T-helper 2 cell (primary cell): ENCODE measurements at places on chromosomes 4 and X.
A peak's percentile ranks its signal among the peaks of the same experiment; 100 is the strongest.

GRCh38 chr4:156974264-156974663 lies 2.7 kb upstream of the PDGFC start:
- DNase-seq, result no peak

DNA sequence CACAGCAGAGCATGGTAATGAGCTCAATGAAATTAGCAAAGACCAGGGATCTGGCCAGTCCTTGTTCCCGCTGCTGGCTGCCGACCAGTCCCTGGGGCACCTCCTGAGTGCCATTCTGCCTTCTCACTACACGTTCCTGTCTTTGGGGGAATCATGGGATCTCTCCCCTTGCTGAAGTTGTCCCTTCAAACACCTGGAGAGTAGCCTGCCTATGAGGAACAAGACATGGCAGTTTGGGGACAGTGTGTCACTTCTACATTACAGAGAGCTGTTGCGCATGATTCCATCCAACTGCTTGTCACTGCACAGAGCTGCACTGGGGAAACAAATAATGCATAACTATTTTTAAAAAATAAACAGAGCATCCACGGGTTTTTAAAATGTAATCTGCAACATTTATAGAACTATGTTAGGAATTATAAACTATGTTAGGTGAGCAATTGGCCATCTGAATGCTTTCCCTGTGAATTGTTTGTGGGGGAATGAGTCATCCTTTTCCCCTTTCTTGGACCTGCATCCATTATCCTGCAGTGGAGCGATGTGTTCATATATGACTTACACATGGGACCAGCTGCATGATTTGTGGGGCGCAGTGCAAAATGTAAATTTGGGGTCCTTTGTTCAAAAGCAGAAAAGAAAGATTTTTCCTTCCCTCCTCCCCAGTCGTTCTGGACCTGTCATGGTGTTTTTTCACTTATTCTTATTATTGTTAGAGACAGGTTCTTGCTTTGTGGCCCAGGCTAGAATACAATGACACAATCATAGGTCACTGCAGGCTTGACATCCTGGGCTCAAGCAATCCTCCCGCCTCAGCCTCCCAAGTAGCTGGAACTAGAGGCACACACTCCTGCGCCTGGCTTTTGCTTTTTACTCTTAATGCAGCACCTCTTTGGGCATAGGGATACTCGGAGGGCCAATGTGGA lies 115.0 kb upstream of the TBL1X start:
- DNase-seq, result no peak

GRCh38 chr4:37725718-37726117 lies 39.5 kb upstream of the RELL1 start:
- DNase-seq, result no peak

GRCh38 chrX:11427453-11428071 lies 134.3 kb downstream of the AMELX start:
- no peak for DNase-seq

GRCh38 chr4:72366601-72367000 lies 202.4 kb downstream of the ADAMTS3 start:
- no peak for DNase-seq

DNA sequence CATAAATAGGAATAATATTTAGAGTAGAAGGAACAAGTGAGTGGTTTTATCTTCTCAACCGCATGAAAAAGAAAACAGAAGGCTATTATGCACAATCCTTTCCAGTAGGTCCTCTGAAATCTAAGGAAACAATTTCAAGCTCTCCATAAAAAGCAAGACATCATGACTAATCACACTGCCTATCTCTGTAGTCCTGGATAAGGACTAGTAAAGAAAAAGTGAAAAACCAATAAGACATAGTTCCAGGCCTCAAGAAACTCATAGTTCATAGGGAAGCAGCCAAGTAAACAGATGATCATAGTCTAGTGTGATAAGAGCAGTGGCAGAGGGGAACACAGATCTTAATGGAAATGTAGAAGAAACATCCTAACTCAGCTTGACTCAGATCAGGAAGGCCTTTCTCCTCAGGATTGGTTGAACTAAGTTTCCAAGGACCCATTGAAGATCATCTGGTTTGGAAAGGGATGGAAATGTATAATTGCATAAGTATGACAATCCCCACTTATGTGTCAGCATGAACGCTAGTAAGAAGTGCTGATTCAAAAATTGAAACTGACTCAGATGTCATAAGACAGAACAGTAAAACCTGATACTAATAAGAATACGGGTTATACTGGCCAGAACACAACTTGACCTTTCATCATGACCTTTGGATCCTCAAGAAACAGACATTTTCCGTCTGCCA lies 155.3 kb downstream of the GRIA3 start:
- DNase-seq, result no peak

DNA sequence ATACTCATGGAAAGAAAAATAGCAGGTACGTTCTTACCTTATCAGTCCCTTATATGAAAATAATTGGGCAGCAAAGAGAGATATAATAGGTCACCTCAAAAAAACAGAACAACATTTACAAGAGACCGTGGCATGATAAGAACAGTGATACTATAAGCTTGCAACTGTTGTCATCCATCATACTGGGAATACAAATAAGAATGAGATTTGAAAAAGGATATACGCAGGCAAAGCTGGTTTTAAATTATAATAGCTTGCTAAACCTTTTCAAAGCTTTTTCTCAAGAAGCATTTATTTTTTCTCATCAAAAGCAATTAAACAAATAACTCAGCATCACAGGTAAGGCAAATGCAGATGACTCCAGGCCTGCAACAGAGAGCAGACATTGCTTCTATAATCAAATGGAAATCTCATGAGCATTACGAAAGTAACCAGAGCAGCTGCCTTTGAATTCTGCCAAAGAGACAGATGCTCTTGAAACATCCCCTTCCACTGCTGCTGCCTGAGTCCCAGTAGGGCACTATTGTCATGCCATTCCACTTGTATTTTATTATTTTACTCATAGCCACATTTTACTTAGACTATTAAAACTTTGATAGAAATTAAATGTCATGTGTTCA lies 620.6 kb upstream of the GNPDA2 start:
- no peak for DNase-seq

DNA sequence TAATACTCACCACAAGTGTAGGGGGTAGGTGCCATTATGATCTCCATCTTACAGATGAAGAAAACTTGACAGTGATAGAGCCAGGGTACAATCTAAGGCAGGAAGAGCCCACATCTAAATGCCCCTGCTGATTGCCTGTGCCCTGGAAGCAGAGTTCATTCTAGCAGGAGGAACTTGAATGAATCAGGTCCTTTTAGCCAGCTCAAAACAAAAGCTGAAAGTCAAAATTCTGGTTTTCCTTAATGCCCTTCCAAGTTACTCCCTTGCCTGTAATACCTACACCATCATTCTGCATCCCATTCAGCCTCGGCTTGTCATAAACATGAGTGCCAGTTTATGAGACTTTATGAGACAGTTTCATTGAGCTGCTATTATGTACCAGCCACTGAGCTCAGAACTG lies 89.6 kb downstream of the SCD5 start:
- DNase-seq, result no peak

DNA sequence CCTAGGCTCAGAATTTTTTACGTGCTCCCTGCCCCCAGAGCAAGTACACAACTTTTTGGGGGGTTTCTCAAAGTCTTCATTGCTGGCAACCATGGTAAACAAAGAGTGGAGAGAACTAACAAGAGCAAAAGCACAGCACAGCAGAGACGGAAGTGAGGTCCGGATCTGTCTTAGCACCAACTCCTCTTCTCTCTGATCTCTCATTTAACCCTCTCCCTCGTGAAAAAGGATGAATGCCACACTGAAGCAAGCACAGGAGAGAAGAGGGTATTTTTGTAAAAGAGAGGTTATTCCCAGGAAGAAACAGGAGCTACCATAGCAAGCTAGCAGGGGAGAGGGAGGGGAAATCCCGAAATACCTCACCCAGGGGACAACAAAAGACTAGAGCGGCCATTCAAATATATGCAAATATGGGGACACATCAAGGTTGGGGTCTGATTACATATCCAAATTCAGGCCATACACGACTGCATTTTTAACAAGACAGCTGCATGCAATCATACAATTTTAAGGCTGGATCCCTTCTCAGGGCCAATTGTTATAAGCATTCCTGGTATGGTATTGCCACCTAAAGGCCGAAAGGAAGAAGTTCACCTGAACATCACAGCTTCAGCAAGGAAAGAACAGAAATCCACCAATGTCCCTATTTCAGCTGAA lies 46.6 kb downstream of the CD40LG start:
- peak; percentile 39 for DNase-seq

- DNase-seq, result no peak
Measured at GRCh38 chrX:38992441-38993096, 191.3 kb downstream of the MID1IP1 start.

GRCh38 chr4:49036528-49036927 lies 50.5 kb downstream of the CWH43 start:
- no peak for DNase-seq

GRCh38 chr4:110099638-110100037 lies 98.8 kb downstream of the ELOVL6 start:
- DNase-seq, result no peak

DNA sequence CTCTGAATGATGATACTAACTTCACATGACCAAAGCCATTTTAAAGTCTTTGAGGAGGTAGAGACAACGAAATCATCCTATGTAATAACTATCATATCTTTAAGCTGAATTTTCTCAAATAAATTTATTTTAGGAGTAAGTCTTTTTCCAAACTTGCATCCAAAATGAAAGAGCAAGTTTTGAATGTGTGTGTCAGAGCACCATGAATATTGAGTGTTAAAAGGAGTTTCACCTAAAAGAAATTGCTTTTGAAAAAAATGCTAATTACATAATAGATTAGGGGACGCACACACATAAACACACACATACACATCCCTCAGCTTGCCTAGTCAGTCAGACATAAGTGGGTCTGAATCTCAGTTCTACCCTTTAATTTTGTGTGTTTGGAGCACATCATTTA lies 1.9 kb downstream of the ANK2 start:
- DNase-seq, result no peak

GRCh38 chrX:131987252-131987651 lies 35.9 kb upstream of the STK26 start:
- no peak for DNase-seq

DNA sequence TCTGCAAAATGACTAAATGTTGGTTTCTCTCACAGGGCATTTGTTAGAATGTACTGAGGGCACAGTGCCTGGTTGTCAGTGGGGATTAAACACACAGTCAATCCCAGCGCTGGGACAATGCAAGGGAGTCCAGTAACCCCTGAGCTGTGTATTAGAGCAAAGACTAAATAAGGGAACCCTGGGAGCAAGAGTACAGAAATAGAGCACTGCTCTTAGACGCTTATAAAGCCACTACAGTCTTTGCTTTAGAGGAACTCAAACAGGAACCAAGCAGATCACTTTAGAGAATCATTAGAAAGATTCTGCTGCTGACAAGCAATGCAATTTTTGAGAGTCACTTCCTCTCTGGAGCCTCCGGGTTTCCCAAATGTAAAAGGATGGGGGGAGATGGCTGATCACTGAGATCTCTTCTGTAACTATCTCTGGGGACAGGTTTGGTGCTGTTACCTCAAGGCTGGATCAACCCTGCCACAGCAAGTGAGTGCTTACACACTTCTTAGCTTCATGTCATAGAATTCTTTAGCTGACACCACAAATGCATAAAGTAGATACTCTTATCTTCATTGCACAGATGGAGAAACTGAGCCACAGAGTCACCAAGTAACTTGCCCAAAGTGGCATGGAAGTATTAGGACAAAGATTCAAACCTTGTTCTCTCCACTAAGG lies 137.8 kb upstream of the CPEB2 start:
- no peak for DNase-seq

GRCh38 chrX:111047575-111047974 lies 48.4 kb upstream of the PAK3 start:
- DNase-seq, result no peak

- DNase-seq, result no peak
Measured at GRCh38 chrX:41923978-41924683, 777 bp upstream of the CASK start.

DNA sequence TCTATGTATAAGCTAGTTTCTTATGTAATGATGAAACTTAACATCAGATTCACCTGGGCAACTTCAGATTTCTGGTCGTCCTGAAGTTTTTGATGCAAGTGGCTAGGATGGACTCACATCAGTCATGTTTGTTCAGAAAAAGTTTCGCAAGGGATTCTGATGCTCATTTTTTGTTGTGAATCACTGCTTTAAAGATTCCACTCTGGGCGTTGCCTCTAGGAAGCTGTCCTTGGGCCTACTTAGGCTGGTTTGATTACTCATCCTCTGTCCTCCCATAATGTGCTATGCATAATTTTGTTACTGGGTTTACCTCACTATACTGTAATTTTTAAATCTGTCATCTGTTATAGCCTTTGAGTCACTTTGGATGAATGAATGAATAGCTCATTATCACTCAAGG lies 30.8 kb downstream of the HERC3 start:
- no peak for DNase-seq

GRCh38 chrX:138692591-138692990 lies 18.9 kb downstream of the FGF13 start:
- DNase-seq, result no peak

GRCh38 chr4:35757836-35758235 lies 486.5 kb downstream of the ARAP2 start:
- DNase-seq, result no peak

- no peak for DNase-seq
Measured at GRCh38 chr4:57492251-57492878, 382.2 kb upstream of the IGFBP7 start.

GRCh38 chrX:24259544-24260240 lies 54.2 kb downstream of the SUPT20HL2 start:
- DNase-seq, result no peak

DNA sequence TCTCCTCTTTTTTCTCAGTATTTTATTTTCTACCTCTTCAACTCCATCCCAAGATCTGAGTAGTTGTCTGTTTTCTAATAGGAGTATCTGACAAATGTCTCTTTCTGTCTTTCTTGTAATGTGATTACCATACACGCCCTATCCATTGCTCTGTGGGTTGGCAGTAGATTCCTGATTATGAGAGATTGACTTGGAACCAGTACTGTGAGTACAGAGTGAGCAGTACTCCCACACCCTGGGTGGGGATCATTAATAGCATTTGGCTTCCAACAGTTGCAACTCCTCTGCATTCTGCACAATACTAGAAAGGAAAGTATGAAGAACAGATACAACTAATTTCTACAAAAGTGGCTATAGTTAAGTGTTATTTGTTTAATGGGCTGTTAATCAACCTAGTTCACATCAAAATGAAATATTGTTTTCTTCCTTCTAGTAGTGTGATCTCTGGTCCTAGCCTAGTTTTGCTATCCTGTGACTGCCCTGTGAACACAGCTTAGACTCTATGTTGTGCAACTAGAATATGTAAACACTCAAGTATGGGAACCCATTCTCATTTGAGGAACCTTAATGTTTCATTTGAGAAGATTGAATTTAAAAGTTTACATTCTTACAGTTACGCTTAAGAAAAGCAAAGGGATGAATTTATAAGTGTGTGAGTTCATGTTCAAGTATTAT lies 112.9 kb downstream of the PTPN13 start:
- DNase-seq, result no peak

GRCh38 chr4:21709031-21709430 lies 239.5 kb downstream of the KCNIP4 start:
- DNase-seq, result no peak

- no peak for DNase-seq
Measured at GRCh38 chrX:130887376-130887775, 15.6 kb downstream of the ENOX2 start.
